ENCODE measurements at places on chromosomes 7 and 10. TPM values are rescaled to one million over a fixed set of nuclear protein-coding genes. Genes with fewer than 3 reads are reported as not detected.

The POLR2J gene
- 45.6 TPM for total RNA-seq

The HOXA6 gene
- not detected for total RNA-seq

The PLEKHS1 gene
- not detected for total RNA-seq

The NUPR2 gene
- not detected for total RNA-seq

The CRYGN gene
- total RNA-seq, result 1.2 TPM

The PCLO gene
- 44.4 TPM for total RNA-seq

The FAM221A gene
- 16.6 TPM for total RNA-seq

The JCAD gene
- 3.2 TPM for total RNA-seq

The GFRA1 gene
- total RNA-seq, result 21.3 TPM

The NODAL gene
- not detected for total RNA-seq

The CCL24 gene
- total RNA-seq, result not detected

The TAS2R40 gene
- not detected for total RNA-seq

The ACTL6B gene
- not detected for total RNA-seq

The FAM20C gene
- 27.1 TPM for total RNA-seq

The OPN1SW gene
- not detected for total RNA-seq

The SEMA3D gene
- 3.4 TPM for total RNA-seq

The FGFR2 gene
- 0.19 TPM for total RNA-seq

The LIPN gene
- not detected for total RNA-seq

The GIMAP1 gene
- total RNA-seq, result not detected

The LEP gene
- total RNA-seq, result not detected

The SLC26A3 gene
- total RNA-seq, result not detected

The TWIST1 gene
- total RNA-seq, result 20.9 TPM

The PPA1 gene
- total RNA-seq, result 184 TPM

The CFAP70 gene
- total RNA-seq, result 0.36 TPM

The TAS2R3 gene
- not detected for total RNA-seq

The NPC1L1 gene
- not detected for total RNA-seq

The EDRF1 gene
- 16.5 TPM for total RNA-seq

The HOXA3 gene
- 0.41 TPM for total RNA-seq

The GIMAP5 gene
- not detected for total RNA-seq

The CPED1 gene
- total RNA-seq, result 18.4 TPM

The HPSE2 gene
- not detected for total RNA-seq

The MACROH2A2 gene
- 15.0 TPM for total RNA-seq

The EBF3 gene
- total RNA-seq, result not detected

The EIF5AL1 gene
- total RNA-seq, result 0.72 TPM

The C1QL3 gene
- not detected for total RNA-seq

The CADPS2 gene
- 3.4 TPM for total RNA-seq

The PLXDC2 gene
- 21.8 TPM for total RNA-seq

The BTBD16 gene
- total RNA-seq, result not detected
